ENCODE measurements at places on chromosomes 5 and 9.
A peak's percentile ranks its signal among the peaks of the same experiment; 100 is the strongest.

DNA sequence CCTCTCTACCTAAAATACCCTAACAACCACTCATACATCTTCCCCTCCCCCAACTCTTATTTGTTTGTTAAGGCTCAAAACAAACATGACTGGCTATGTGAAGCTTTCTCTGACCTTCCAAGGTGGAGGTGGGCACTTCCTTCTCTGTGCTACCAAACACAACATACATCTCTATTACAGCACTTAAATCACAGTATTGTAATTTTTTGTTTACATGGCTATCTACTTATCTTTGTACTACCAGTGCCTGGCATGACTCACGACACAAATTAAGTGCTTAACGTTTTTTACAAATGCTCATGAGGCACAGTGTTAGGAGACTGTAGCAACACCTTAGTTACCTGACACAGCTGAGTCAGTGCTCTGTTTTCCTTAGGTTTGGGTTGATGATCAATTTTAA, 18.6 kb downstream of the HOMER1 start:
- no peak for DNase-seq

DNA sequence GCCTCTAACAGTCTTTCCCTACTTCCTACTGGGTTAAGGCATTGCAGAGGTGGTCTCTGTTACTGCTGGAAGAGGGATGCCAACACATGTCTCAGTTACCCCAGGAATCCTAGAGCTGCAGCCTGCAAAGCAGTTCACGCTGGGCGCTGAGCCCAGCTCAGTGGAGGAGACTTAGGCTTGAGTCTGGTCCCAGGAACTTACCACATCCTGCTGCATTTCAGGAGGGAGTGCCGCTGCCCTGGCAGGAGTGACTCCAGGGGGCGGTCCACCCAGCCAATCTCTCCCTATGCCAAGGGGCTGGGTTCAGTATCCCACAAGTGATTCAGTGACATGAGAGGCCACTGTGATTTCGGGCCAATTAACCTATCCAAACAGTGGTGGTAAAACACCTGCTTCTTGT, 7.6 kb downstream of the TTC16 start:
- peak; percentile 63 for DNase-seq

- no peak for DNase-seq
Observed at GRCh38 chr9:24398466-24398865, 147.2 kb downstream of the IZUMO3 start.

DNA sequence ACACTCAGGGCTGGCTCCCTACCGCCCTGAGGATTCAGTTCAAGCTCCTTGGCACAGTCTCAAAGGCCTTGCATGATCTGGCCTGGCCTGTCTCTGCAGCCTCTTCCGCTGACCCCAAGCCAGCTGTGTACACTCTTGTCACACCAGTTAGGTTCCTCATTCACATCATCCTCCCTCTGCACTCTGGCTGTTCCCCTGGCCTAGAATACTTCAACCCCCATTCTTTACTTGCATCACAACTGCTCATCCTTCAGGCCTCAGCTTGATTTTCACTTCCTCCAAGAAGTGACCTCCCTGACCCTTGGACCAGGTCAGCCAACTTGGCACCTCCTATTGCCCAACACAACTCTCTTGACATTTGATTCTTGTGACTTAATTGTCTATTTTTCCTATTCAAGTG, 18.9 kb upstream of the PFDN1 start:
- peak; percentile 32 for DNase-seq

DNA sequence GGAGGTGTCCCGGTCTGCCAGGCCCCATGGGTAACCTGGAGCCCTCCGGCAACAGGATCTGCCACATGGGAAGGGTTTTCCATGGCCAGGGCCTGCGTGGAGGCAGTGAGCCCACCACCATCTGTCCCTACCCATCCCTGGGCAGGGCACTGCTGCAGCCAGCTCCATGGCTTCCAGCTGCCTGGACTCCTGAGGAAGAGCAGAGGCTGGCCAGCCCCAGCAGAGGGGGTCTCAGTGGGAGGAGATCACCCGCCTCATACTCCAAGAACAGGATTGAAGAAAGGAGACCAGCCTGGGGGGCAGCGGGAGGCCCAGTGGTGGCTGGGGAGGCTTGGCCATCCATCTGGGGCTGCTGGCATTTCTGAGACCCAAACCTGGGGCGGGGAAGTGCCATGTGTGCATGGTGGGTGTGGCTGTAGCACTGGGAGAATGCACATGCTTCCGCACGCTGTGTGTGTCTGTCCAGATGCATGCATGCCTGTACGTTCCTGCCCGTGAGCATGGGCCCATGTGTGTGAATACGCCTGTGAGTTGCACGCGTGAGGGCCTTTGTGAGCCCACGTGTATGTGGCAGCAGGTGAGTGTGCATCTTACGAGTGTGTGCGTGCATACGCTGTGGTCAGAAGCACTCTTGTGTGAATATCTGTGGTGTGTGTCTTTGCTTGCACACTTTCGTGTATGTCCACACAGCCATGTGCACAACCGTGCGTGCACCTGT, 78.5 kb downstream of the LMX1B start:
- no peak for DNase-seq

DNA sequence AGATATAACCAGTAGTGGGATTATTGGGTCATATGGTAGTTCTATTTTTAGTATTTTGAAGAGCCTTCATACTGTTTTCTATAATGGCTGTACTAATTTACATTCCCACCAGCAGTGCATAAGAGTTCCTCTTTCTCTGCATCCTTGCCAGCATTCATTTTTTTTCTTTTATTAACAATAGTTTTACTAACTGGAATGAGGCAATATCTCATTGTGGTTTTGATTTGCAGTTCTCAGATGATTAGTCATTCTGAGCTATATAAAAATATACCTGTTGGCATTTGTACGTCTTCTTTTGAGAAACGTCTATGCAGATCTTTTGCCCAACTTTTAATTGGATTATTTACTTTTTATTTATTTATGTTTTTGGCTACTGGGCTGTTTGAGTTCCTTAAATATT, 1579.3 kb upstream of the CDH6 start:
- no peak for DNase-seq

DNA sequence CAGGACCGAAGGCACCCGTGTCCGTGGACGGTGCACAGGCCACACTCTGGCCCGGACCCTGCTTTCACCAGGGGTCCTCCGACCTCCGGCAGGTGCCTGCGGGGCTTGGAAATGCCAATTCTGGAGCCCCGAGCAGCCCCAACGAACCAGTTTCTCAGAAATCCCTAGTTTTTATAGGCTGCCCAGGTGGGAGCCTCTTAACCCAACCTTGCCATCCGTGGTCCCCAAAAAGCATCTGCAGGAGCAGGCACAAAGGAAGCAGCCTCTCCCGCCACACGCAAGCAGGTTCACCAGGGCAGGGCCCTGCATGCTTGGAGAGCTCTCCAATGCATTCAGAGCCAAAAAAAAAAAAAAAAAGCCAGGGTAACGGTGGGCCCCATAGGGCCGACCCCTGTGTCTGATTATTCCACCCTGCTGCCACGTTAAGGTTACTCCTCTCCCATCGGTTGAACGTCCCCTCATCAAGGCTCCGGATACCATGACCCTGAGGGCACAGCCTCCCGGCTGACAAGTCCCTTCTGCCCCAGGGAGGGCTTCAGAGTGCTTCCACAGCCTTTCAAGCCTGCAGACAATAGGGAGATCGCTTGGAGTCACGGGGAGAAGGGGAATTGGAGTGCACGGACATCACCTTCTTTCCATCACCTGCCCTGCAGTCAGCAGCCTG, 796 bp upstream of the TPRN start:
- no peak for DNase-seq

DNA sequence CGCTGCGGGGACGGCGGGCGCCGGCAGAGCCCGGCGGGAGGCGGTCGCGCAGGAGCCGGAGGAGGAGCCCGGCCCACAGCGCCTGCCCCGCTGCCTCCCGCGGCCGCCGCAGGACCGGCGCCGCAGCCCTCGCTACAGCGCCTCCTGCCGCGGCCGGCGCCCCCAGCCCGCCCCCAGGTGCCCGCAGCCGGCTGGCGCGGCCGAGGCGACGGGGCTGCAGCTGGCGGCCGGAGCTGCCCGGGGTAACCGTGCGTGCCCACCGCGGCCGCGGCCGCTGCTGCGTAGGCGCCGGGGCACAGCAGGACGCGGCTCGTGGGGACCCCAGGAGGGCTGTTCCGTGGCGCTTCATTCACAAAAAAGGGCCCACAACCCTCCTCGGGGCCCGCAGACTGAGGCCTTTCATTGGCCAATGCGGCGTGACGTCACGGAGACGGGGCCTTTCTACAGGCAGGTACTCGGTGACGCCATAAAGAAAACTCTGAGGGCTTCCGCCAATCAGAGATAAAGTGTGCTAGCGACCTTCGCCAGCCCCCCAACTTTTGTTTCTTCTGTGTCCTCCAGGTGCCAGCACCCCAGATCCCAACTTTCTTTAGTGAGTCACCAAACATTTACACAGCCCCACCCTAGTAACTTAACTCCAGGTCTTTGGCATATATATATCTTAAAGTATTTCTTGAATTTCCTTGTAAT, at the start of gene CDC14B:
TSS of gene CDC14B (minus strand) at position 353 of the 690 bp plus-strand sequence. CDS start 465 bp downstream, outside the sequence.
- DNase-seq, result peak; percentile 92

DNA sequence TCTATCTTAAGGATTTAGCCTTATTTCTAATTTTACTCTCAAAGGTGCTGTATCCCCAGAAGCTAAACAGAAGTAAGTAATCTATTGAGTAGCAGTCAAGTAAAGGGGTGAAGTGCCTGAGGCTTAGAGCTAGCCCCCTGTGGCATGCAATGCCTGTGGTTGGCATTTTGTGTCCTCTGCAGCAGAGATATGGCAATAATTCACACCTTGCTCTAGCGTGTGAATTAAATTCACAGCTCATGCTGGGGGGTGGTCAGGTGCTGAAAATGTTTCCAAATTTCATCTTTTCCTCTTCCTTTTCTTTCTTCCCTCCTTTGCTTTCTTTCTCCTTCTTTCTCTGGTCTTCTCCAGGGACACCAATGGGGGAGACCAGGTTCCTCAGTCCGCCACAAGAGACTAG, 262.1 kb downstream of the GABRB2 start:
- DNase-seq, result no peak

DNA sequence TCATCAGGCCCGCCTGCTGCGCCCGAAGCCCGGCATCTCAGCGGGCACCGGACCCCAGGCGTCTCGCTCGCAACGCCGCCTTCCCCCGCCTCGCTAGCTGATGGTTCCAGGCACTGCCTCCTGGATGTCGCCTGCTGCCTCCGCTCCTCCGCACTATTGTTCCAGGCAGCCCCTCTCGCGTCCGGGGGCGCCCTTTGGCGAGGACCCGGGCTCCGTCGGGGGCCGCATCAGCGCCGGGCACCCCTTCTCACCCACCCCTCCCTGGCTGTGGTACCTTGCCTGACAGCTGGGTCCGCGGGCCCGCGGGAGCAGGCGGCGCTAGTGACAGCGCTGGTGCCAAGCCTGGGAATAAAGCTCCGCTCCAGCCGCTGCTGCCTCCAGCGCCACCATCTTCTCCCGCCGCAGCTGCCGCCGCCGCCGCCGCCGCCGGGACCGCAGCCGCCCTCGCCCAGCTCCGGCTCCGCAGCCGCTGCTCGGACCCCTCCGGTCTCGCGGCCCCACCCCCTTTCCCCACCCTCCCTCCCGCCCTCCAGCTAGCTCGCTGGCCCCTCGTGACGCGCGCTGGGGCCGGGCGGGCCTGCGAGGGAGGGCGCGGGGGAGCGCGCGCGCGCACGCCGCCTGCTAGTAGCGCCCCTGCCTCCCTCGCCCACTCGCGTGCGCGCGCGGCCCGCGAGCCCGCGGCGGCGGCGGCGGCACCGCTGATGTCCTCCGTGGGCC, at the start of gene APBA1:
TSS of gene APBA1 (minus strand) at position 493 of the 717 bp plus-strand sequence.
- peak; percentile 82 for DNase-seq

GRCh38 chr9:98101868-98102273, 17.2 kb downstream of the TRIM14 start:
- DNase-seq, result no peak

DNA sequence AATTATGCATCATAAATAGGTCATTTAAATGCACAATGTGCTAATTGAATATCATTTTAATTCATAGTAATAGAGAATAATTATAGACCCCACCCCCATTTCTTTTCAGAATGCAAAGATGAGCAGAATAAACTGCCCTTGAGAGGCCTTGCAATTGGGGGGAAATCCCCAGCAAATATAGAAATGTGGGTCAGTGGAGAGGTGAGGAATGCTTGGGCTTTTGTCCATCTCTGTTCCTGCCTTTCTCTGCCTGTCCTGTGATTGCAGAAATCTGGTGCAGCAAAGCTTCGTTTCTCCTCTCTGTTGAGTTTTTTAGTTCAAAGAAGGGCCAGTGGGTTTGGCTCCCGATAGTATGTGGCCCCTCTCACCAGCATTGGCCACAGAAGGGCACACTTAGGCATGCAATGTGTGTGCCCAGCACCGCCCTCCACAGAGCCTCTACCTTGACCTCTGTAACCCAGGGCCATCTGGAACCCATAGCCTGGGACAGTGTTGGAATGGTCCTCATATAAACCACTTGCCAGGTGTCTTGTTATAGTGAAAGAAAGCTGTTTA, 164.2 kb downstream of the SEMA6A start:
- DNase-seq, result no peak

- no peak for DNase-seq
Observed at GRCh38 chr5:42870882-42871418, 59.3 kb upstream of the SELENOP start.

DNA sequence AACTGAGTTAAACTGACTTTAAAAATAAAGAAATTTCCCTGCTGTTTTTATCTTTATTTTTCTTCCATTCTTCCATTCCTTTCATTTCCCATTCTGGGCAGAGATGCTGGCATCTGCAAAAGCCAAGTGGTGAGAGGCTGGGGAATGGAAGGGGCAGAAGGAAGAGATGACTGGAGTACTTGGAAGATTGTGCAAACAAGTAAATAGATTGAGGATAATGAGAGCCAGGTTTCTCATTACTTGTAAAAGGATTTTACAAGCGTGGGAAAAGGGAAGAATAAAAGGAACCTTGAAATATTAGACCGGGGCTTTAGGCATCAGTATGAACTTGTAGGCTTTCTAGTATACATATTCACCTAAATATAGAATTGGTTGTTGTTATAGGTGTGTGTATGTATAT, 341.2 kb downstream of the CAAP1 start:
- no peak for DNase-seq

DNA sequence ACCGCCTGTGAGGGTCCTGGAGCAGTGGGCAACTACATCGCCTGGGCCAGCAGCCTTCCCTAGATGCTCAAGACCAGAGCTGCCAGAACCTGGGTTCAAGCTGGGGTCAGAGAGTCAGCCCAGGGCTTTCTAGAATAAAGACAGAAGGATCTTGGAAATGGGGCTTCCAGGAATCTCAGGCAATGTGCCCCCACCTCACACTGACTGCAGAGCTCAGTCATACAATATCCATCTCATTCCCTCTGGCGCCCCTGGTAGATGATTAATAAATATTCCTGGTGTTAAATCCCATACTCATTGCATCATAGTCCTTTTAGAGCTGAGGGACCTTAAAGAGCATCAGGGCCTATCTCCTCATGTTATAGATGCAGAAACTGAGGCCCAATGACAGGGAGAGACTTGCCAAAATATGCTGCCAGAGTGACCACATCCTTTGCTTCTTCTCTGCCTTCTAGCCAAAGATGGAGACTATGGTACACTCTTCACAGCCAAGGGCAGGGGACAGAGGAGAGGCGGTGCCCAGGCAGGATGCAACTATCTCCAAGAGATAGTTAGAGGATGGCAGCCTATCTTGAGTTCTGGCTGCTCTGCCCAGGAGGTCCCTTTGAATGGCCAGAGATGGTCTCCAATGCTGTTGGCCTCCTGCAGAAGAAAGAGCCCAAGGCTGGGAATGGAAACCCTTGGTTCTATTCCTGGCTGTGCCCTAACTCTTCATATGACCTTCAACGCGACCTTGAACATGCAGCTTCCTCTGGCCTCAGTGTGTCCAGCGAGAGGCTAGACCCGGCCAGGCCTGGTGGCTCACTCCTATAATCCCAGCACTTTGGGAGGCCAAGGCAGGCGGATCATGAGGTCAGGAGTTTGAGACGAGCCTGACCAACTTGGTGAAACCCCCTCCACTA, 36.2 kb upstream of the IL17B start:
- no peak for DNase-seq

- DNase-seq, result no peak
Observed at GRCh38 chr5:1806974-1807373, 5.8 kb downstream of the NDUFS6 start.

- DNase-seq, result no peak
Observed at GRCh38 chr5:71834601-71835000, 115.5 kb downstream of the CARTPT start.

Data from foreskin fibroblast (primary cell).